Esophagus muscularis mucosa (tissue), 4 donors: ENCODE measurements at places on chromosomes 6 and 20.

DNA sequence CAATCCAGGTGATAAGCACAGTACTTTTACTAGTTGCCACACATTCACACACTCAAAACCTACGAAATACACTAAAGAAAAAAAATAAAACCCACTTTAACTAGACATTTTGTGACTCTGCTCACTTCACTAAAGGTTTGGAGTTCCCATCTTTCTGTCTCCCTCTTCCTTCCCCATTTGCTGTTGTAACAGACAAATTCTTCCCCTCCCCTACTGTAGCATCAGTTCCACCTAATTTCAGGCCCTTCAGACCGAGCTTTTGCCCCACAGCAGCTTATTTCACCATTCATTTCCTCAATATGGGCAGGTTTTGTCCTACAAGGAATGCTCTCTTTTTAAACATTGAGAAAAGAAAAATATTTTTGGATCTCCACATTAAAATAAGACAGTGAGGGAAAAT lies 31.3 kb upstream of the MRAP2 start:
- DNase-seq: no peak

GRCh38 chr6:31582230-31582643 lies at the start of gene LTB:
TSS of gene LTB (minus strand) at chr6:31582424. CDS start at chr6:31582417, 7 bp downstream.
- no peak for DNase-seq

DNA sequence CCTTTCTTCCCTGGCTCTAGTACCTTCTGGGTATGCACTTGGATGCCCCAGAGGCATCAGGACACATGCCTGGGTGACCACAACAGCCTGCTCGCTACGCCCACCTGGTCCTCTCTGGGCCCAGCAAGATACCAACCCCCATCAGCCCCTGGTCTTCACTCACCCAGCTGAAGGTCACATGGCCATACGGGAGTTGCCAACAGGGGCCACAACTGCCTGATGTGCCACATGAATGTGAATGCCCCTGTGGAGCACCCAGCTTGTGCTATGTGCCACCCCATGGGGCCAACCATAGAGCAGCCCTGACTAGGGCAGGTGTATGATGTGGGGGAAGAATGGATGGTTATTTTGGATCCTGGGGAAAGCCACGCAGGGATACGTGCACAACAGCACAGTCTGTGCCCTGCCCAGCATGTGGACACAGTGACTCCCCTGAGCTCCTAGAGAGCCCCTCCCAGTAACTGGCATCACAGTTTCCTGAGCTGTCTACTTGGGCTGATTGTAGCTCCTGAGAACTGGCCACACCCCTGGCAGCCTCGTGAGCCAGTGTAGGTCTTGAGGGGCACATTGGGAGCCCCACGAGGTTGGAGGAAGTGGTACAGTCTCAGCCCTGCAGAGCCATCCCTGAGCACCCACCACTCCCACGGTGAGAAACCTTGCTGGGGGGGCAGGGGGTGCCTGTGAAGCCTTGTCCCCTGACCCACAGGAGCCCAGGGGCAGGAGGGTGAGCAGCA lies 10.5 kb upstream of the PCMTD2 start:
- no peak for DNase-seq

DNA sequence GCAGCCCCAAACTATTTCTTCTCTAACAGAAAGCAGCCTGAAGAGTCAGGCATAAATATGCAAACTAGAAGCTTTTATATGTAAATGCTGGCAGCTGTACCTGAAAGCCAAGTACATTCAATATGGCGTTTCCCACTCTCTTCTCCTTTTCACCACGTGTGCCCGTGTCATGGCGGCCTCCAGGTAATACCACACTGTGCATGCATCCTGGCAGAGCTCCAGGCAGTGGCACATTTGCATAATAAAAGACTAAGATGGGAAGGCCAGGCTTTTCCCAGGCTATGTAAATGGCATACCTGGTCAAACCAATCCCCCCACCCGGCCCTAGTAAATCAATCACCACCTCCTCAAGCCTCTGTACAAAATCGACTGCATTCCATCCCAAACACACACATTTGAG lies 120.6 kb downstream of the MMUT start:
- no peak for DNase-seq

- DNase-seq: no peak
Observed at GRCh38 chr6:11221623-11222384, 10.7 kb downstream of the NEDD9 start.

- DNase-seq: no peak
Observed at GRCh38 chr6:116221067-116221466, 32.8 kb downstream of the TSPYL4 start.

DNA sequence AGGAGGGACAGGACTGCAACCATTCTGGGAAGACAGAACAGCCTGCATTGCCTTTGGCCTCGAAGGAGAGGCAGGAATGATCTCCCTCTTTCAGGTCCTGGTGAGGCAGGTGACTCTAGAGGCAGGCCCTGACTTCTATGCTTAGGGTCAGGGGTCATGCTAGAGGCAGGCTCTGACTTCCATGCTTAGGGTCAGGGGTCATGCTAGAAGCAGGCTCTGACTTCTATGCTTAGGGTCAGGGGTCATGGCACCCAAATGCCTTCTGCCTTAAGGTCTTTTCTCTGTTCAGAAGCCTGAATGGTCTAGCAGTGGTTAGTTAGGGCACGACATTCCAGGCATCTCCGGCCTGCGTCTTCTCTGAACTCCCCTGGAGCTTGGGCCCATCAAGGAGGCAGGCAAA lies 35.1 kb upstream of the AAR2 start:
- no peak for DNase-seq

DNA sequence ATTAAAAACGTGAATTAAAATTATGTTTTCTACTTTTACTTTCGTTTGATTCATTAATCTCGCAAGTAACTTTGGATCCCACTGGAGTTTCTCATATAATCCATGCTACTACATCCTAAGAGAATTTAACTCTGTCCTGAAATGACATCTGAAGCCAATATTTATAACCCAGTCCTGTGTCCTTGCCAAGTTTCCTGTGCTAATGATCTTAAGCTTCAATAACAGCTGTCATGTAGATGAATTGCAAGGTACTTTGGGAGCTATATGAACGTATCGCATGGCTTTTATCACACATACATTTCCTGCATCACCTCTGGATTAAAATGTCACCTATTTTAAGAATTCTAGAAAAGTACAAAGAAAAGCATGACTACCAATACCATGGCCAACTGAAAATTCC lies 833.8 kb upstream of the CITED2 start:
- no peak for DNase-seq

- no peak for DNase-seq
Observed at GRCh38 chr6:81788748-81789147, 36.3 kb upstream of the TENT5A start.
